ENCODE measurements at places on chromosomes 11 and 22.
A peak's percentile ranks its signal among the peaks of the same experiment; 100 is the strongest.

- no peak for DNase-seq
Observed at GRCh38 chr11:124409906-124410305, 11.1 kb upstream of the OR8B3 start.

GRCh38 chr22:32676191-32676590 lies 125.3 kb upstream of the TIMP3 start:
- no peak for DNase-seq

DNA sequence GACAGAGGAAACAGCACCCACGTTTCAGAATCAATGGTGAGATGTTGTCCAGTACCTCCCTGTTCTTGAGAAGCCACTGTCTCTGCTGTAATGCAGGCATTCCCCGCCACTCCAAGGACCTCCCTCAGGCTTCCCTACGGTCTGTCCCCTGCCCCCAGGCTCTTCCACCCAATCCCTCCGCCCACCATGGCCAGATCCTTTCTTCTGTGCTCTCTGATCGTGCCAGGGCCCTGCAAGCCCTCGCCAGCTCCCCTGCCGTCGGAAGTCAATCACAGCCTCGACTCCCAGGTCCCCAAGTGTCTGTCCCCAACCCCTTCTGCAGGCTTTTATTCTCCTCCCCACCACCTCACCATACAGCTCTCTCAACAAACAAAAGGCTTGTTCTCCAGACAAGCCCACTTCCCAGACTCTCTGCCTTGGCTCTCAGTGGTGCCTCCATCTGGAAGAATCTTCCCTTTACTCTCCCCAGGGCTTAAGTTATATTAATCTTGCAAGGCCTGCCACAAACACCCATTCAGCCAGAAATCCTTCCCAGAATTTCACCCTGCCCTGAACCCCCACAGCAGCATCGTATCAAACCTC lies 13.7 kb downstream of the SCN4B start:
- no peak for DNase-seq

DNA sequence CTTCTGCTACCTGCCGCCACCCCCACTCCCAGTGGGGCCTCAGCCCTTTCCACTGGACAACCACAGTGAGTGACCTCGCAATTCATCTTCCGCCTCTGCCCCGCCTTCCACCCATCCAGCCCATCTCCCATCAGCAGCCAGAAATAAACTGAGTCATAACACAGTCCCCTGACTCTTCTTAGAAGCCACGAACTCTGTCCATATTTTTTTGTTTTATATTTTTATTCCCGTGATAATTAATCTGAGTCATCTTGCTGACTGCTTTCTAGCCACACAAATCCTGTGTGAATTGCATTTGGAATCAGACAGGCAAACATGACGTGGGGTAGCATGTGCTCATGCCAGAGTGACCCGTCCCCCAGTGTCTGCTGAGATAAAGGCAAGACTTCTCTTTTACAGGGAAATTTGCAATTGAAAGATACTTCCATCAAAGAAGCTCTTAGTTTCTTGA lies 7.0 kb downstream of the FADD start:
- peak; percentile 56 for DNase-seq
